Sigmoid colon (tissue), 7 donors: ENCODE measurements at places on chromosomes 16 and 17. TPM values are rescaled to one million over a fixed set of nuclear protein-coding genes. Genes with fewer than 3 reads are reported as not detected.

The TBC1D3K gene
- not detected for polyA plus RNA-seq

The GPR142 gene
- 0.16 TPM for polyA plus RNA-seq

The MT3 gene
- polyA plus RNA-seq: 6.0 TPM

GRCh38 chr17:76368545-76368944 is 14.8 kb upstream of the PRPSAP1 start:
- DNase-seq: no peak

- no peak for DNase-seq
Measured at GRCh38 chr16:55955424-55955823, 80.3 kb upstream of the CES5A start.

DNA sequence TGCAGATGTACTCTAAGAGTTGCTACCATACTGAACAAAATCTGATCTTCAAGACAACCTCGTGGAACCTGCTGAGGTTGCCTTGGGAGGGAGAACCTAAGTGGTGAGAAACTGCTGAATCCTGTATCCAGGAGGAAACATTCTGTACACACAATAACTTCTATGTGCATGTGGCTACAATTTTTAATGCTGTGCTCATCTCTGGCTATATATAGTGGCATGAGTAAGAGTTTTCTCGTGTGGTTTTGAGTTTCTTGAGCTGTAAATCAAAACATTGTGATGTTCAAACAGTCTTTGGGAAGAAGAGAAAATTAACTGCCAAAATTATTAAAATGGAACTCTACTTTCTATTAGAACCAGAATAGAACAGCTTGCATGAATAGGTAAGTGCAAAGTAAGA is 206.8 kb downstream of the CA10 start:
- no peak for DNase-seq

- no peak for DNase-seq
Measured at GRCh38 chr17:79970576-79971068, 65.0 kb downstream of the TBC1D16 start.

GRCh38 chr16:22428654-22429053 is 54.2 kb upstream of the CDR2 start:
- no peak for DNase-seq

DNA sequence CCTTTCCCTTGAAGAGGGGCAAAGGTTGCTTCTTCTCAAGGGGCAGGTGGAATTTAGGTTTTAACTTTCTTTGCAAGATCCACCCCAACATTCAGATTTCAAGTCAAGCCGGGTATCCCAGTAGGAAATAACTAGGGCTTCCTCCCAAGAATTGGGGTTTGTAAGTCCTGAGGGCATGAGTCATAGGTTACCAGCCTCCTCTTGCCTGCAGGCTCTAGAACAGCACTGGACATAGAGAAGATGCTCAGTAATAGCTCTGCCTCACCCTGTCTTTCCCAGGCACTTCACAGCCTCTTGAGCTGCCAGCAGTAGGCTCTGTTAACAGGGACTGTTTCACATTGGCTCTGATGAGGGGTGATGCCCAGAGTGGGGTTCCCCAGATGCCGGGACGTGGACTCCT is 35.8 kb upstream of the ZFP90 start:
- no peak for DNase-seq

- no peak for DNase-seq
Measured at GRCh38 chr17:14072881-14073280, 3.6 kb downstream of the COX10 start.

DNA sequence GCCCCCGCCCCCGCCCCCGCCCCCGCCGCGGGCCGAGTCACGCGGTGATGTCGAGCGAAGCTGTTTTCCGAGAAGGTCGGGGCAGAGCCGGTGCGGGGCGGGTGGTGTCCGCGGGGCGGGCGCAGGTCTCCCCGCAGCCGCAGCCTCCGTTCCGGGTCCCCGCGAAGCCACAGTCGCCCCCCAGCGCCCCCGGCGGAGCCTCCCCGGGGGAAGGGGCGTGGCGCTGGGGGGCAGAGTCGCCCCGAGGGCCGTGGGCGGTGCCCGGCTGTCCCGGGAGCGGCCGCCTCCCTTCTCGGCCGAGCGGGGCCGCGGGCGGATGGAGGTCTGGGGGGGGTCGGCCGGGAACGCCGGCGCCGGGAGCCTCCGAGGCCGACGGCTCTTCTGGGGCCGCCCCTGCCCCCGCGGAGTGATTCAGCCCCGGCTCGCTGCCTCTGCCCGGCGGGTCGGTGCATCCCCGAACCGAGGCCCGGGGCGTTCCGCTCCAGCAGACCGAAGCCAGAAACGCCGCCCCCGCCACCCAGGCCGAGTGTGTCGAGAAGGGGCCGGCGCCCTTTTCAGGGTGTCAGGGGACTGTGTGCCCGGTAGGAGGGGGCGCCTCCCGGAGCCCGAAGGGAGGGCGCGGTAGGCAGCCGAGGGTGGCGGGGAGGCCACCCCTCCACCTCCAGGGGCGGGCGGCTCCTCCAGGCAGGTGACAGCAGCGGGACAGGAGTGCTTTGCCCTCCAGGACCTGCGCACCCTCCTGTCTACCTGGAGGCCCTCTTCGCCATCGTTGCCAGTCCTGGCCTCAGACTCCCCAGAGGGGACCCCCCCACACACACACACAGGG is 1.7 kb downstream of the METRNL start:
- DNase-seq: no peak

DNA sequence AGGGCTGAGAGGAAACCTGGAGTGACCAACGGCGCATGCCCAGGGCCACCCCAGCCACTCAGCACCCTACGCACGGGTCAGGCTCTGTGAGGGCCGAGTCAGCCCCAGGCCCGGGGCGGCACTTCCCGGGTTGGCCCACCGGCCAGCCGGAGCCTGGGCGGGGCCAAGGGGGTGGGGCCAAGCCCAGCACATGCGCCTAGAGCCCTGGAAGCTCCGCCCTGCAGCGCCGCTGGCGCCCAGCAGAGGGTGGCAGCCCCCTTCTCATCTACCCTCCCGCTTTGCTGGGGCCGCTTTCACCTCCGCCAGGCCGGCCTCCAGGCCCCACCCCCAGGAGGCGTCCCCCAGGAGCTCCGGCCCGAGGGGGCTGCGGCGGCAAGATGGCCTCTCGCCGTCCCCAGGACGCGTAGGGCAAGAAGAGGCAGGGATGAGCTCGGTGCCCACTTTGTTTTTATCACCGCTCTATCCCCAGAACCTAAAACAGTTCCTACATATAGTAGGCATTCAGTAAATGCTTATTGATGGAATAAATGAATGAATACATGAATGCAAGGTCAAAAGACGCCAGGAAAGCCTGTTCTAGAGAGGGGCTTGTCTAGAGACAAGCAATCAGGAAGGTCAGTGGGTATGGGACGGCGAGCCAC is 31.3 kb downstream of the MYO18A start:
- peak; percentile 97 for DNase-seq

- peak; percentile 80 for DNase-seq
Measured at GRCh38 chr17:83078378-83079351, 744 bp upstream of the METRNL start.

GRCh38 chr16:75139498-75139897 is 8.8 kb upstream of the ZFP1 start:
- DNase-seq: no peak

DNA sequence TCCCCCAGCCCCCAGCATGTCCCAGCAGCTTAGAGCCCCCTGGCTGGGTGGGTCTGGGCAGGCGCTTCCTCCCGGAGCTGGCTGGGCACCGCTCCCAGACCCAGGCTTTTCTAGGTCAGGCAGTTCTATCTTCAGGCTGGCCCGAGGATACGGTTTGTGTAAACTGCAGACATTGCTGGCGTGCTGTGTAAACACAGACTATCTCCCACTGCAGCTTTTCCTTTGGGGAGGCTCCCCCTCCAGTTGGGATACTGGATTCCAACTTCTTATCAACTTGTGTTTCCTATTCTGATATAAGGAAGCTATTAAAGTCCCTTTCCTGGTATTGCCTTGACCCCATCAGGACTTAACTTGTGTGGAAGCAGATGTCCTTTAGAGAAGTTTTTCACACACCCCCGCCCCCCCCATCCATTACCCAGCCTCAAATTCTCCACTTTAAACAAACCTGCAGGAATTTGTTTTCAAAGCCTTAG is 18.3 kb upstream of the GNA13 start:
- DNase-seq: peak; percentile 82

- DNase-seq: no peak
Measured at GRCh38 chr17:42441371-42442195, 17.1 kb upstream of the ATP6V0A1 start.

GRCh38 chr17:68437979-68438822 is 19.1 kb downstream of the WIPI1 start:
- no peak for DNase-seq
